ENCODE measurements at places on chromosomes 1 and 21.
A peak's percentile ranks its signal among the peaks of the same experiment; 100 is the strongest.

- DNase-seq = no peak
These were observed 792.0 kb downstream of the LTN1 start for GRCh38 chr21:28200726-28201125.

DNA sequence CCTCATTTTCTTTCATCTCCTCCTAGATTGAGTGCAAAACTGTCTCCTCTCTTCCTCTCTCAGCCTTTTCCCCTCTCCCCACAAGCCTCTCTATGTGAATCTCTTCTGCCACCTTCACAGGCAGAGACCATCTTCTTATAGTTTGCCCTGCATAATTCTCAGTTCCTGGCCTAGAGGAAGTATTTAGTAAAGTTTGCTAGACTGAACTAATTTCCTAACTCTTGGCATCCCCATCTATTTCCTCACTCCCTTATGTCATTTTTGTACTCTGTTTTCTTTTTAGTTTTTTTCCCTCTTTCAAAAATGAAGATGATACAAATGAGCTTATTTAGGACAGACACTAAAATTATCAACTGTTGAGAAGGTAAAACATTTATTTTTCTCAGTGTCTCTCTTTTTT is 66.0 kb downstream of the XCL2 start:
- no peak for DNase-seq

GRCh38 chr1:117894078-117894477 is 35.3 kb downstream of the GDAP2 start:
- no peak for DNase-seq

DNA sequence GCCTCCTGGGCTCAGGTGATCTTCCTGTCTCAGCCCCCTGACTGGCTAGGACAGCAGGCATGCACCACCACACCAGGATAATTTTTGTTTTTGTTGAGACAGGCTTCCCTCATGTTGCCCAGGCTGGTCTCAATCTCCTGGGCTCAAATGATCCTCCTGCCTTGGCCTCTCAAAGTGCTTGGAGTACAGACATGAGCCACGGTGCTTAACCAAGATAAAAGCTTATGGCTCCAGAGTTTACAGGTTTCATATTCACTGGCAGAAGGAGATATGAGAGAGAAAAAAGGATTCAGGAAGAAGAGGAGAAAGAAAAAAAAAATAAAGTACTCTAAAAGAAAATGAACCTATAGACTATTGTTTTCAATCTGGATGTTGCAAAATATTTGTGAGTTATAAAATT is 748.8 kb upstream of the NCAM2 start:
- DNase-seq = no peak

DNA sequence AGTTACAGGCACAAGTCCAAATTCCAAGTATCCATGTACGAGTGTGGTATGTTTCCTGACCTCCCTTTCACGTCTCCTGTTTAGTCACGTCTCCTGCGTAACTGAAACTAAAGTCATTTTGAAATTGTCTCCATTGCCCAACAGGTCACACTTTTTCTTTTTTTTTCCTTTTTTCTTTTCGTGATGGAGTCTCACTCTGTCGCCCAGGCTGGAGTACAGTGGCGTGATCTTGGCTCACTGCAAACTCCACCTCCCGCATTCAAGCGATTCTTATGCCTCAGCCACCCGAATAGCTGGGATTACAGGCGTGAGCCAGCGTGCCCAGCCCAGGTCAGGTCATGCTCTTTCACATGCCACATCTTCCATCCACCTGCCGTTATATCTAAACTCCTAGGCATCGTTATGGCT is 38.2 kb downstream of the L1TD1 start:
- no peak for DNase-seq

DNA sequence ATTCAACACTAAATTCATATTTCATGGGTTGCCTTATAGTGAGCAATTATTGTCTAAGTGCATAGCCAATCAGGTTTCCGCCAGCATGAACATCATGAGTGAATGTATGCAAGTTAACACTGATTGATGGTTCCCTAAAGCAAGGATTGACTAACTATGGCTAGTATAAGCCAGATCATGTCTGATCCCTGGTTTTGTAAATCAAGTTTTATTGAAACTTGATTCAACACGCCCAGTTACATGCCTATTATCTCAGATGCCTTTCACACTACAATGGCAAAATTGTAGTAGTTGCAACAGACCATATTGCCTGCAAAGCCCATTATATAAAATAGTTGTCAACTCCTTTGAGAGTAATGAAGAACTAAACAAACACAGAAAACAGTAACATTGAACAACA is 1127.4 kb downstream of the NCAM2 start:
- no peak for DNase-seq

GRCh38 chr1:222927031-222927430 is 112.2 kb downstream of the DISP1 start:
- DNase-seq = no peak

DNA sequence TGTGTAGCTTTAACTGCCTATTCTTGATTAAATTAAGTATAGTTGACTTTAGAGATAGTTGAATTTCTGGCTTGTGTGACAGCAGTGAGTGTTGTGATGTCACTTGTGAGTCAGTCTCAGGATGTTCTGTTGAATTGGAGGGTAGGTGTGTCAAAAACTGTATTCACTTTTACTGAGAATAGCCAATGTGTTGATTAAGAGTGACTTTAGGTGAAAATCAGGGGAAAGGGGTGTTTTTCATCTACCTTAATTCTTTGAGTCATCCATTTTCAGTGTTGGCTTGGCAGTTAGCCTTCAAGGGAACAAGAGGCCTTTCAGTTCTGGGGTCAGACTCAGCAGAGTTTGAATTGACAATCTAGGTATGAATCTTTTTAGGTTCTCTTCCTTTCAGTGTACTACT is 75.9 kb downstream of the CDC14A start:
- DNase-seq = no peak

DNA sequence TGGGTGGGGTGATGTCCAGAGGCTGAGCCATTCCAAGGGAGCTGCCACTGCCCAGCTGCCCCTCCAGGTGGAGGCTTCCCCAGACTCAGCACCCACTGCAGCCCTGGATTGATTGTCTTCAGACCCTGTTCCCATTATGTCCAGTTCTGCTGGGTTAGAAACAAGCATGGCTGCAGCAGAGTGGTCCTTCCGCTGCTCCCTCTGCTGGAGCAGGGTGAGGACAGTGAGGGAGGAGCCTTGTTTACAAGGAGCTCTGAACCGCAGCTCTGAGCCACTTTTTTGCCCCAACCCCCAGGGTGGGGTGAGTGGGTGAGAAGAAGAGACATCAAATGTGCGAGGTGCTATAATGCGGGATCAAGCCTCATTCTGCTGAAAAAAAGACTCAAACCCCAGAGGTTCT is 2.3 kb downstream of the TNNT2 start:
- DNase-seq = no peak

- DNase-seq = no peak
These were observed 221.9 kb downstream of the PBX1 start for GRCh38 chr1:164780863-164781262.

GRCh38 chr21:43195121-43196021 is 26.6 kb downstream of the CRYAA start:
- DNase-seq = peak; percentile 6

GRCh38 chr21:46063227-46063626 is 34.7 kb upstream of the COL6A2 start:
- no peak for DNase-seq

DNA sequence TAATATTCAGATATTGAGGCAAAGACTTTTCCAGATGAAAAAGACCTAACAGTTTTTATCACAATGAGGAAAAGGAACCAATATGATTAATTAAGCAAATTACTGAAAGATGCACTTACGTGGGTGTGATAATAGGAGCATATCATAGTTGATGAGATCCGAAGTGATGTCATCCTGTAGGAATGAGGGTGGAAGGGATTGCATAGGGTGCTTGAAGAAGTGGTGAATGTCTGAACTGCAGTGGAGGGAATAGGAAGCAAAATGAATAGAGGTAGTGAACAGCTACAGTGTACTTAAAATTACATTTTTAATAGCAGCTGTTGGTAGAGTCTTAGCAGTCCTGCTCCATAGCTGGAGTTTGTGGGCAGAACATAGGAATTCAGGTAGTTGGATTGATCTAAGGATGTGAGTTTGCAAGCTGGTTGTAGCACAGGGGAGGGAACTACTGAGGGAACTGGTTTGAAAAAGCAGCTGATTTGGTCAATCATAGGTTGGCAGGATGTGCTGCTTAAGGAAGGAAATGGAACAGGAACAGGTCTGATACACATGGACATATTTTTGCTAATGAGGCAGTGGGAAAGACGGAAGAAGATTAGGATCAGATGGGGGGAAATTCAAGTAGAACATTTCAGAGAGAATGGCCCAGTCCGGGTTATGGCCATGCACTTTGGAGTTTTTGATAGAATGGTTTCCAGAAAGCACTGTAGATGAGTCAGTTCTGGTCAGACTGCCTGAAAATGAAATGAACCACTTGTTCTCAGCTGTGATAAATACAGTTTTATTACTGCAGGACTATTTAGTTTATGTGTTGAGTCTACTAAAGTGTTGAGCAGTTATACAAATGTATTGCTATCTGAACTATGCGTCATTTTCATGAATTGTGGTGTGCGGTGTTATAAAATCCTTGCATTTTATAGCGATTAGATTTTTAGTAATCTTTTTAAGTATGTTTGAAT is 155.8 kb downstream of the RYR2 start:
- DNase-seq = no peak

GRCh38 chr1:63911049-63911448 is 137.2 kb downstream of the ROR1 start:
- no peak for DNase-seq

- no peak for DNase-seq
These were observed 55.1 kb downstream of the LRIG2 start for GRCh38 chr1:113128116-113128515.

DNA sequence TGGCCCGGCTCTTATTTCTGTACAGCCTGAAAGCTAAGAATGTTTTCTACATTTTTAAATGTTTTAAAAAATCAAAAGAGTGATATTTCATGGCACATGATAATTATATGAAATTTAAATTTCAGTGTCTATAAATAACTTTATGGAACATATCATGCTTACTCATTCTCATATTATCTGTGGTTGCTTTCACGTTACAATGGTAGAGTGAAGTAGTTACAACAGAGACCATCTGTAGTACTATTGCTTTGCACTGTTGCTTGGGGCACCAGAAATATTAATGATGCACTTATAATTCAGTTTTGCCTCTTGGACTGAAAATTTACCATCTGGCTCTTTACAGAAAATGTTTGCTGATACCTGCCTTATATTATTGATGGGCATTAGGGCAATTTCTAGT is 481.6 kb downstream of the PLPP3 start:
- DNase-seq = no peak

DNA sequence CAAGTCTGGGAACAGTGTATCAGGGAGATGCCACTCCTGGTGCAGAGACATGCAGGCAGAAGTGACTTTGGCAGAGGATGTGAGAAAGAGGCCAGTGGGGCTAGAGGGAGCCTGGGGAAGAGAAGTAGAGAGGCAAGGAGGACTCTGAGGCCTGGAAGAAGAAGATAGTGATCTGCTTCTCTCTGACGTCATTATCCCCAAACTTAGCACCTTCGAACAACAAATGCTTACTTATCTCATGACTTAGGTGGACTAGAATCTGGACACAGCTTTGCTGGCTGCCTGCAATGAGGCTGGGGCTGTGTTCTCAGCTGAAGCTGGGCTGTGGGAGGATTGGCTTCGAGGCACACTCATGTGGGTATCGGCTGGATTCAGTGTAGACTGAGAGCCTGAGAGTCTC is 44.5 kb upstream of the ZNF678 start:
- DNase-seq = no peak
